ENCODE measurements at places on chromosomes 4 and X. TPM values are rescaled to one million over a fixed set of nuclear protein-coding genes. Genes with fewer than 3 reads are reported as not detected.

TRIM61 gene
- total RNA-seq = not detected

ZNF157 gene
- total RNA-seq = 0.17 TPM

DNA sequence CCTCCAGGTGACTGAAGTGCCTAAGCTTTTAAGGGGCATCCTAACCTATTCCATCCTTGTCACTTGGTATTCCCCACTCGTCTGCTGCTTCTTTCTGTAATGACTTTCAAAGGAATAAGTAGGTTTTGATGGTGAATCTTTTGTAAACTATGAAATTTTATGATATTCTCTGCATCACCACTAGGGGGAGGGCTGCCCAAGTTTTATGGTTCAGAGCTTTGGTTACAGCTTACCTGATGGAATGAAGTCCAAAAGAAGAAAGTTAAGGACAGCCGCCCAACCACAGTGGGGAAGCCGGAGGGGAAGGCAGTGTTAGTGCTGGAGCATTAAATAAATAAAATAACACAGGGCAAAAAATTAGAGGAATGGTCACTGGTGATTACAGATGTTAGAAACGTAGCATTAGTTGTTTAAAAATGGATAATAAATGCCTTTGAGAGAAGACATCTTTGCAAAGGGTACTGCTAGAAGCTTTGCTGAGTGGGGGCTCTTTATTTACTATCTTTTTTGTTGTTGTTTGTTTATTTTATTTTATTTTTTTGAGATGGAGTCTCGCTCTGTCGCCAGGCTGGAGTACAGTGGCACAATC lies 204.9 kb downstream of the GBA3 start:
- peak; percentile 4 for DNase-seq

GRCh38 chrX:129790808-129791207 lies 11.1 kb downstream of the SASH3 start:
- DNase-seq = no peak

DNA sequence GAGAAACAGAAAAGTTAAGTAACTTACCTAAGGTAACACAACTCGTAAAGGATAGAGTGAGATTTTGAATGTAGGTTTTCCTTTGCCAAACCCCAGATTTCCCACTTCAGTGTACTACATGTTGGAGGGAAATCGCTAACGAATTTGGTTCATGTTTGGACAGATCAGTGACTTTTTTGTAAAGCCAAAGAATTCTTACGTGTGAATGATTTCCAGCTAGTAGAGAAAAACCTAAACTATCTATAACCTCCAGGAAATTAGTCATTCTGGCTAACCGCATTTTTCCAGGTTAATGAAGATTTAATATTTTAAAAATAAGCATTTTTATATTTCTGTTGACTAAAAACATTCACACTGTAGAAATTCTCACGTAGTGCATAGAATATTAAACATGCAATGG lies 7.2 kb downstream of the TENM3 start:
- DNase-seq = peak; percentile 60

GRCh38 chr4:16122784-16123183 lies 39.0 kb upstream of the PROM1 start:
- DNase-seq = no peak

DNA sequence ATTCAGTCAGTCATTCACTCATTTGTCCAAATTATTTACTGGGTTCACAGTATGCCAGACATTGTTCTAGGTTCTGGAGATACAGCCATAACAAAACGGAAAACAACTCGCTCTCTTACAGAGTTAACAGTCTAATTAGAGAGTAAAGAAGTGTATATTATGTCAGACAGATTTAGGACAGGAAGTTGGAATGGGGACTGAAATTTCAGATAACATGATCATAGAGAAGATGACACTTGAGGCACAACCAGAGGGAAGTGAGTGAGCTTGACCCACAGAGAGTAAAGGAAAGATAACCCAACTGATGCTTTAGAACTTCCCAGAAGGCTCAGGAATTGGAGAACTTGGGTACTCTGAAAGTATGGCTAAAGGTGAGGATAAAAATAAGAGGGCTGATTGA lies 139.4 kb downstream of the ZAR1 start:
- DNase-seq = no peak

DNA sequence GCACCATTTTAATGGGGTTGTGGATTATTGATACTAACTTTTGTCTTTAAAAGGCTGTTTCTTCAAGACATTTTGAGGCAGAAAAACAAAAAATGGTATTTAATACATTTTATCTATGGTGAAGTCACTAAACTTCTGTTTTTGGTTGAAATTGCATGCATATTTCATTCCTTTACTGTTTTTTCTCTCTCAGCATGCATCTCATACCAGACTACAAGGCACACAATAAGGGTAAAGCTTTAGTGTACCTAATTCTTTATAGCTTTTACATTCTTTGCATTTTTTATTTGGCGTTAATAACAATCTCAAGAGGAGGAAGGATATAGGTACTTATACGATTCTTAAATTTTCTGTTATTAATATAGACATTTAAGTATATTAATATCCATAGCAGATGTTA lies 151.0 kb upstream of the DKK2 start:
- no peak for DNase-seq

Measured in mammary epithelial cell (primary cell).